ENCODE measurements at places on chromosomes 4 and X.

DNA sequence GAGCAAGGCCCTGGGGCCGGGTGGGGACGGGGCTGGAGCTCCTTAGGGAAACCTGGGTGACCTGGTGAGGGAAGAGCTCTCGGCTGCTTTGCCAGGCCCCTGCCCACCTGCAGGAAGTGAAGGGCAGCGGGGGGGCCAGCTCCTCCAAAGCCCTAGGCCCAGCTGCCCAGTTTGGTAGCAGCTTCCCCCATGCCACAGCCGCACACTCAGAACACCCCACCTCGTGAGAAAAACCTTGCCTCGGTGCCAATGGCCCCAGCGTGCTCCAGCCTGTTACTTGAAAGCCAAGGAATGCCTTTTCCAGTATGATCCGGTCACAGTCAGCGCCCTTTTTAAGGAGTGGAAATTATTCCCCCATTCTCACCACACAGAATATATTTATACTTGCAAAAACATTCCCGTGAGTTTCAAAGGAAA is 38.3 kb downstream of the ACOX3 start:
- no peak for DNase-seq

DNA sequence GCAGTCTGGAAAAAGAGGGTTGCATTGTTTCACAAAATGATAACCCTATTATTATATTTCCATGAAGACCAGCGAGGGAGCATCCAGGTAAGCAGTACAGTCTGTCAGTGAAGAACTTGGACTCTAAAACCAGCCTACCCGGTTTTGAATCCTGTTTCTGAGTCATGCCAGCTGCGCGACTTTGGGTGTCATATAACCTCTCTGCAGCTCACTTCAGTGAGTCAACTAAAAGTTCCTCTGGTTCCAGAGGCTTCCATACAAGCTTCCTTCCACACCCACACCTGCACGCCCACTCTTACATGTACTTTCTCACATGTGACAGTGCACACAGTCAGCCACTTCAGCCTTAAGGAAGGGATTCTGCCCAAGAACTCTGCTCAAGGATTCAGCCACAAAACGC is 49.8 kb upstream of the PRPS2 start:
- no peak for DNase-seq

GRCh38 chr4:95984081-95984480 is 144.2 kb downstream of the PDHA2 start:
- no peak for DNase-seq

- DNase-seq, result no peak
Observed at GRCh38 chrX:58025979-58026378, 115.7 kb upstream of the ZXDA start.

DNA sequence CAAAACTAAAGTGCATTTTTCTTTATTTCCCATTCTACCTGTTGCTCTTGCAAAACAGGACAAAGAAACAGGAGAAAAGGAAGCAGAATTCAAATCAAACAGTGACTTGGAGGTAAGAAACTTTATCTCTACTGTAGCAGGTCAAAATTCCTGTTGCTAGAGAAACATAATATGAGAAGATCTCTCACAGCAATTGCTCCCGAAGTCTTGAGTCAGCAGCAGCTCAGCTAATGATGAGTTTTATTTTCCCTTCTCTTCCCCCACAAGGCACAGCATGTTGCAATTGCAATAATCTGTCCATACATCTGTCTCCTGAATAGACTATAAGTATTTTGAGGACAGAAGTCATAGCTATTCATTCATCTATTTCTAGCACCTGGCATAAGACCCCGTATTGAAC is 112.7 kb downstream of the CLNK start:
- no peak for DNase-seq

DNA sequence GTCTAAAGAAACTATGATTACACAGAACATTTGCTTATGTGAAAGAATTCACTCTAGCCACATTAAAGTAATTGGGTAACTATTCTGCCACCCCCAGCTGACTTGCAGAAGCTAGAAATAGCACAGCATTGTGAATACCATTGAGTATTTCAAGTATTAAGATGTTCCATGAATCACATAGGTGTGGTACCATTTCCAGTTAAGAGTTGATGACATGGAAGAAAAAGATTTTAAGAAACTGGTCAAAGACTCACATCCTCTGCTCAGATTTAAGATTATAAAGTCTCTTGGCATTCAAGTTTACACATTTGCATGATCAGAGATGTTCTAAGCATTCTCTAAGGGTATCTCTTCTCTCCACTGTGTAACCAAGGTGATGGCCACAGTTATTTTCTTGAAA is 287.5 kb downstream of the CAMK2D start:
- DNase-seq, result no peak

DNA sequence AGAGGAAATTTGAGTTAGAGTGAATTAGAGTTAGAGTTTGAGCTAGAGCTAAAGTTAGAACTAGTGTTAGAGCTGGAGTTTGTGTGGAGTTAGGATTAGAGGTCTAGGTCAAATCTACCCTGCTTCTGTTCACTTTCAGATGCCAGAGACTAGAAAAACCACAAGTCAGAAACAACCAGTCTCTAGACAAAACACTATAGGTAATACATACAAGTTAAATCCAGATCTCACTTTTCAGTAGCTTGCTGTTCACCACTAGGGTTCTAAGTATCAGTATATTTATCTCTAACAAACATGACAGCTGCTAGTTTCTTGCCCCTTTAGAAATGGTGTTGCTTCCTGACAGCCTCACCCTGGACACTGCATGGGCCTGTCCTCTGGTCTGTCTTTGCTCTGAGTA is 300.7 kb downstream of the ARAP2 start:
- DNase-seq, result no peak

GRCh38 chr4:88320224-88320779 is 35.9 kb upstream of the PPM1K start:
- DNase-seq, result no peak

GRCh38 chr4:128861856-128862518 is 52.5 kb downstream of the JADE1 start:
- no peak for DNase-seq

All from stimulated activated CD8-positive, alpha-beta memory T cell treated with anti-CD3 and anti-CD28 coated beads, Interleukin-4, amount 100 ng/mL, for 4 hours (primary cell).